ENCODE measurements at places on chromosomes 12 and 14.

GRCh38 chr12:4584281-4584680 is 22.3 kb downstream of the DYRK4 start:
- DNase-seq: no peak

GRCh38 chr14:63638493-63638892 is 3.2 kb downstream of the WDR89 start:
- no peak for DNase-seq

- no peak for DNase-seq
Measured at GRCh38 chr12:117300174-117300573, 61.3 kb downstream of the NOS1 start.

- DNase-seq: no peak
Measured at GRCh38 chr12:92703786-92704185, 997 bp downstream of the PLEKHG7 start.

- DNase-seq: no peak
Measured at GRCh38 chr12:46518729-46519128, 146.2 kb upstream of the SLC38A2 start.

GRCh38 chr14:99393059-99393655 is 87.5 kb downstream of the SETD3 start:
- DNase-seq: no peak

DNA sequence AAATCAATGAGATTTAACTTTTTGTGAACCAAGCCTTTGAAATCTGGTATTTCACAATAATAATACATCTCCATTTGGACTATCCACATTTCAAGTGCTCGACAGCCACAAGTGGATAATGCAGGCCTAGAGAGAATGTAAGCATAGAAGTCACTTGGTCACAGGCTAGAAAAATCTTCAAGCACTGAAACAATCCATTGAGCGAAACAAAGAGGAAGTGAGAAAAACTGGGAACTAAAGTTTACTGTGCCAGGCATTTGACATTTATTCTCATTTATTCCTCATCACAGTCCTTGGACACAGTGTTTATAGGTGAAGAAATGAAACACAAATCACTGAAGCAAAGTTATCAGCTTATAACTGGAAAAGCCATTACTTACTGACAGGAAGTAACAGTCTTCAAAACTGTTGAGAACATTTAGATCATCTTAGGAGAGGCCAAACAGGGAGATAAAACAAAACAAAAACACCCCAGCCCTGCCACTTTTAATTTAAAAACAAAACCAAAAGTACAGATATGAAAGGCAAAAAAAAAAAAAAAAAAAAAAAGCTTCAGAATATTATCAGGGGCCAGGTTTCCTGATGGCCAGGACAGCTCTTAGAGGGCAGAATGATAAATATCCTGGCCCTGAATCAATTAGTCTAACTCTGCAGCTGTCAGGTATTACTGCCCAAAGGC is 29.2 kb downstream of the GNS start:
- DNase-seq: no peak

DNA sequence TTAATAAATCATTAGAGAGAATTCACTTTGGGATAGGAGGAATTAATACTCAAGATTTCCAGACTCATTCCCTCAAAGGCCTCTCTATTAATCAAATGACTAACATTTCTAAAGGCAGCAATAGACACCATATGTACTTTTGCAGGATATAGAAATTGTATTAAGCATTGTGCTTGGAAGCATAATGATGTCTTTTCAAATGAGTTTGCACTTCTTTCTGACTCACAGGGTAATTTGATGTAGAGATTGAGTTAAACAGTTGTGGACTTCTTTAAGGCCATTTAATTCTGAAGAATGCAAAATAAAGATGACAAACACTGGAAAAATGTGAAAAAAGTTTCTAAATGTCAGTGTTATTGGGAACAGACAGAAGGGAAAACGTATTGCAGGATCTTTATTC is 63.4 kb upstream of the CSRP2 start:
- DNase-seq: no peak

DNA sequence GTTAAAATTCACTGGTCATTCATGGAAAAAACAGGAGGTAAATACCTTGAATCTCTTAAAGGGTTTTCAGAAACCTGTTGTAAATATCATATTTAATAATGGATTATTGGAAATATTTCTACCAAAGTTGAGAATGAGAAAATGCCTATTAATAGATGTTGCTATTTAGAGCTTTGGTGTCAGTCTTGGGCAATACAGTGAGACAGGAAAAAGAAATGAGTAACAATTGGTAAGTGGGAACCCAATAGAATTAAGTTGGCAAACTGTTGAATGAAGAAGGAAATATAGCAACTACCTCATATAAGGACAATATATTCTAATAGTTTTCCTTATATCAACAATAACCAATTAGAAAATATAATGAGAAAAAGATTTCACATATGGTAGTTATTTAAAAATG is 78.0 kb downstream of the ATF7IP start:
- no peak for DNase-seq

- no peak for DNase-seq
Measured at GRCh38 chr12:113284751-113285150, 50.2 kb downstream of the SLC8B1 start.

- no peak for DNase-seq
Measured at GRCh38 chr12:84631020-84631419, 281.6 kb downstream of the SLC6A15 start.

- DNase-seq: no peak
Measured at GRCh38 chr12:17609153-17609552, 480.8 kb downstream of the RERGL start.

DNA sequence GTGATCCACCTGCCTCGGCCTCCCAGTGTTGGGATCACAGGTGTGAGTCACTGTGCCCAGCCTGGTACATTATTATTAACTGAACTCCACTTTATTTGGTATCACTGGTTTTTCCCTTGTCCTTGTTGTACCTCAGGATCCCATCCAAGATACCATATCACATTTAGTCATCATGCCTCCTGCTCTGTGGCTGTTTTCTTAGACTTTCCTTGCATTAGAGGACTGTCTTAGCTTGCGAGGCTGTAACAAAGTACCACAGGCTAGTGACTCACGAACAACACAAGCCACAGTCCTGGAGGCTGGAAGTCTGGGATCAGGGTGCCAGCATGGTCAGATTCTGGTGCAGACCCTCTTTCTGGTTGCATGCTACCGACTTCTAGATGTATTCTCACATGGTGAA is 12.2 kb downstream of the KLC1 start:
- DNase-seq: no peak

- peak; percentile 37 for DNase-seq
Measured at GRCh38 chr12:111313833-111314259, 55.0 kb downstream of the PHETA1 start.

GRCh38 chr12:82299319-82300025 is 58.7 kb downstream of the CCDC59 start:
- DNase-seq: peak; percentile 32

DNA sequence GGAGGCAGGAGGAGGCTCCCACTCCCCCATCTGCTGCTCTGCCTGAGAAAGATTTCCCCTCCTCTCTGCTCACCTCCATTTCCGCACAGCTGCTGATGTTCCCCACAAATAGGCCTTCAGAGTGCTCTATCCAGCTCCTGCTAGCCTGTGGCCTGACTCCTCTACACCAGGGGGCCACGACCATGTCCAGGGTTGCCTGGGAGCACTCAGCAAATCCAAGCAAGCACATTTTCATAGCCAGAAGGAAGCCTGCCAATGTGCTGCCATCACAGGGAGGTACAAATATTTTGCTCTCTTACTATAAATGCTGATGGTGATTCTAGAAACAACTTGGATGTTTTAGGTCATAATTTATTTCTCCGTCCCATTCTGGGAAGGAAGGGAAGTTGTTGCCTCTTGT is 17.3 kb downstream of the KCNA5 start:
- DNase-seq: no peak

GRCh38 chr14:92599811-92600210 is 86.2 kb downstream of the RIN3 start:
- DNase-seq: no peak

- DNase-seq: no peak
Measured at GRCh38 chr14:64444140-64444539, 21.2 kb upstream of the AKAP5 start.

- DNase-seq: no peak
Measured at GRCh38 chr12:71092290-71092689, 65.5 kb downstream of the TSPAN8 start.

GRCh38 chr12:13979772-13980378 is 1.5 kb downstream of the GRIN2B start:
- no peak for DNase-seq
